ENCODE measurements at places on chromosomes 6 and 20.

DNA sequence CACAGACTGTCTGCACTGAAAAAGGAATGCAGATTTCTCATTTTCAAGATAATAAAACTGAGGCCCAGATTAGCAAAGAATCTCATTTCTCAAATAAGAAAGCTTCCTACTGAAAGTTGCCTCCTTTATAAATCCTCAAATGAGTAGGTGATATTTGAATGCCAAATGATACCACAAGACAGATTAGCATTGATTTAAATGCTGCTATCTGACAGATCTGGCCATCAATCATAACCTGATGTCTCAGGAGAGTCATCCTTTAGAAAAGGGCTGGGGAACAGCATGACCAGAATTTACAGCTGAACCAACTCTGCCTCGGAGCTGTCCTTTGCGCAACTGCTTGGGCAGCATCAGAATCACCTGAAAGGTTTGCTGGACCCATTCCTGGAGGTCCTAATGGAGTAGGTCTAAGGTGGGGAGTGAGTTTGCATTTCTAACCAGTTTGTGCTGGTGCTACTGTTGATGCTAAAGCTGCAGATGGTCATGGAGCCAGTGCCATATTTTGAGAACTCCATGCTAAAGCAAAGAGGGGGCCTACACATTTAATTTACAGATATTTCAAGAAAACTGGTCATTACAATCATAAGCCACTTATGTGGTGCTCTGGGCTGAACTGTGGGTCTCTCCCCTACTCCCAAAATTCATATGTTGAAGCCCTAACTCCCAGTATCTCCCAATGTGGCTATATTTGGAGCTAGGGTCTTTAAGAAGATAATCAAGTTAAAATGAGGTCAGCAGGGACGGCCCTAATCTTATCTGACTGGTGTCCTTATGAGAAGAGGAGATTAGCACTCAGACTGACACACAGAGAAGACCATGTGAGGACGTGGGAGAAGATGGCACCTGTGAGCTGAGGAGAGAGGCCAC lies 295.5 kb upstream of the JARID2 start:
- no peak overlapping the region for H3K4me3 ChIP-seq
- H3K27me3 ChIP-seq: no peaks in the 10 kb centered on the region
- no peak overlapping the region for H3K27ac ChIP-seq
- no peaks in the 10 kb centered on the region for H3K36me3 ChIP-seq
- no peaks in the 10 kb centered on the region for H3K4me1 ChIP-seq

GRCh38 chr6:20137240-20137639 lies 75.0 kb downstream of the MBOAT1 start:
- no peak for DNase-seq
- no peaks in the 10 kb centered on the region for H3K4me1 ChIP-seq
- H3K27ac ChIP-seq: no peak overlapping the region
- no peaks in the 10 kb centered on the region for H3K27me3 ChIP-seq
- H3K4me3 ChIP-seq: no peak overlapping the region
- no peaks in the 10 kb centered on the region for H3K36me3 ChIP-seq

- no peak overlapping the region for H3K27ac ChIP-seq
- no peak for DNase-seq
- no peaks in the 10 kb centered on the region for H3K27me3 ChIP-seq
- no peaks in the 10 kb centered on the region for H3K36me3 ChIP-seq
- H3K4me3 ChIP-seq: no peak overlapping the region
Observed at GRCh38 chr6:98514796-98515195, 319.6 kb upstream of the POU3F2 start.

- peaks cover 3% of the 10 kb centered on the region for H3K4me1 ChIP-seq
- no peak overlapping the region for H3K4me3 ChIP-seq
- DNase-seq: peak; percentile 86
- no peaks in the 10 kb centered on the region for H3K36me3 ChIP-seq
- H3K27me3 ChIP-seq: no peaks in the 10 kb centered on the region
Observed at GRCh38 chr6:122696079-122696478, 83.4 kb upstream of the FABP7 start.

- H3K27me3 ChIP-seq: no peaks in the 10 kb centered on the region
- H3K4me1 ChIP-seq: no peaks in the 10 kb centered on the region
- no peaks in the 10 kb centered on the region for H3K36me3 ChIP-seq
- H3K4me3 ChIP-seq: peak overlapping the region; percentile 85
- no peak for DNase-seq
Observed at GRCh38 chr20:2509794-2510193, 1.1 kb upstream of the ZNF343 start.

DNA sequence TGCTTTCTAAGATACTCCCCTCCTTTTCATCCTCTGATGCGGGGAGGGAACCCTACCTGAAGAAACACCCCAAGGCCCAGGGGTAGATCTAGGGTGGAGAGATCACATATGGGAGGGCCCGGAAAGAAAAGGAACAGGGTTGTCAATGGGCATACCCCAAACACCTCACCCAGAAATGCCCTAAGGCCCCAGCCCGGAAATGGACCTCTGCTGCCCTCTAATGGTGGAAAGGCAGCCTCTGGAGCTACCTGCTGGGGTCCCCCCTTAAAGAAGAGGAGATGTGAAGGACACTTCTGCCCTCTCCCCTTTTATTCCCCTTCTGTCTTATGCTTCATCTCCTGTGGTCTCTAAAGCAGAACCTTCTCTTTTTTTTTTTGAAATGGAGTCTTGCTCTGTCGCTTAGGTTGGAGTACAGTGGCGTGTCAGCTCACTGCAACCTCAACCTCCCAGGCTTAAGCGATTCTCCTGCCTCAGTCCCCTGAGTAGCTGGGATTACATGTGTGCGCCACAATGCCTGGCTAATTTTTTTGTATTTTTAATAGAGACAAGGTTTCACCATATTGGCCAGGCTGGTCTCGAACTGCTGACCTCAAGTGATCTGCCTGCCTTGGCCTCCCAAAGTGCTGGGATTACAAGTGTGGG lies 458 bp upstream of the ARMC12 start:
- no peaks in the 10 kb centered on the region for H3K27me3 ChIP-seq
- peak; percentile 67 for DNase-seq
- no peak overlapping the region for H3K27ac ChIP-seq
- peaks cover 7% of the 10 kb centered on the region for H3K4me1 ChIP-seq

- no peaks in the 10 kb centered on the region for H3K27me3 ChIP-seq
- DNase-seq: no peak
- no peak overlapping the region for H3K4me3 ChIP-seq
- H3K36me3 ChIP-seq: no peaks in the 10 kb centered on the region
Observed at GRCh38 chr6:127247114-127248096, 19.3 kb upstream of the RNF146 start.

GRCh38 chr6:5667737-5668136 lies 339.0 kb downstream of the NRN1 start:
- H3K4me3 ChIP-seq: no peak overlapping the region
- DNase-seq: no peak
- H3K27ac ChIP-seq: no peak overlapping the region
- no peaks in the 10 kb centered on the region for H3K27me3 ChIP-seq
- no peaks in the 10 kb centered on the region for H3K36me3 ChIP-seq
- peaks cover 8% of the 10 kb centered on the region for H3K4me1 ChIP-seq

DNA sequence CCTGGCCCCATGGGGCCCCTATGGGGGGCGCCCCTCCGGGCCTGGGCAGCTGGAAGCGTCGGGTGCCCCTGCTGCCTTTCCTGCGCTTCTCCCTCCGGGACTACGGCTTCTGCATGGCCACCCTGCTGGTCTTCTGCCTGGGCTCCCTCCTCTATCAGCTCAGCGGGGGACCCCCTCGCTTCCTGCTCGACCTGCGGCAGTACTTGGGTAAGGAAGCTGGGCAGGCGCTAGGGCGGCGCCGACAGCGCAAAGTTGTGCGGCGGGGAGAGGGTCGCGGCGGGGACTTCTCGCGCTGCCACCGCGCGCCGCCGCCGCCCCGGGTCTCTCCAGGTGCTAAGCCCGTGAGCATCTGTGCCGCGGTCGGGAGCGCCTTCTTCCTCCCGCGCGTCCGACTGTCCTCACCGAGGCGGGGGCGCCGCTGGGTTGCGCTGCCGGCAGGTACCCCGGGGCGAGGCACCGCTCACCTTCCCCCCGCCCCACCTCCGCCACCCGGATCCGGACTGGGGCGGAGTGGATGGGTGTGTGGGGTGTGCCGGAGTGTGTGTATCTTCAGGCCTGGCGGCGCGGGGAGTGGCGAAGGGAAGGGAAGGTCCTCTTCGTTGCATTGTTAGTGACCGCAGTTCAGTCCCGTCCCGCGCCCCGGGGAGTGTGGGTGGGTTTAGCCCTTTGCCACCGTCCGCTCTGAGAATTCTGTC lies 788 bp downstream of the UST start:
- H3K4me1 ChIP-seq: peaks cover 5% of the 10 kb centered on the region
- H3K36me3 ChIP-seq: no peaks in the 10 kb centered on the region
- DNase-seq: peak; percentile 45
- peak overlapping the region; percentile 66 for H3K4me3 ChIP-seq
- H3K27me3 ChIP-seq: no peaks in the 10 kb centered on the region
- peak overlapping the region; percentile 66 for H3K27ac ChIP-seq

DNA sequence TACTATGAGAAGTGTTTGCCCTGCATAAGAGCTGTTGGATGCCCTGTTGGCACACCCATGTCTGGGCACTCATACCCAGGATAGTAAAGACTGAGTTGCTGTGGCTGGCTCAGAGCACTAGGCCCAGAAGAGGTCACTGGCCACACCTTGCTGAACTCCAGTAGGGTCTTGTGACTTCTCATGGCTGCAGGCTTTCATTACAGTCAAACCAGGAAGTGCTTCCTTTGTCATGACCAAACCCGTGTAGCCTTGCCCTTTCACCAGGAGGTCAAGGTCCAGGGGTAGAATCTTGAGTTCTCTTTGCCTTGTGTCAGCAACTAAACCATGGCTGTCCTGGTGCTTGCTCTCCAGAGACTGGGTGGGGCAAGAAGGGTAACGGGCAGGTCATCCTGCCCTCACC lies 49.5 kb downstream of the CD164 start:
- DNase-seq: no peak
- H3K36me3 ChIP-seq: no peaks in the 10 kb centered on the region
- H3K4me1 ChIP-seq: no peaks in the 10 kb centered on the region
- H3K27me3 ChIP-seq: no peaks in the 10 kb centered on the region

DNA sequence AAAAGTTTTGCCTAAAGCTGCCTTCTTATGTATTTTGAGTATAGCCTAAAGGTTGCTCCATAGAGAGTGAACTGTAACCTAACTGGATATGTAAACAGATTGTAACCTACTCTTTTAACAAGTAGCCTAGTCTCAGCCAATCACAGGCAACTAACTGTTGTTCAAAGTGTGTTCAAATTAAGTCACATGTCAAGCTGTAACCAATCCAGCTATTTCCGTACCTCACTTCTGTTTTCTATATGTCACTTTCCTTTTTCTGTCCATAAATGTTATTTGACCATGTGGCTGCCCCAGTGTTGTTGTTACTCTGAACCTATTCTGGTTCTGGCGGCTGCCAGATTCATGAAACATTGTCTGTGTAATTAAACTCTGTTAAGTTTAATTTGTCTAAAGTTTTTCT lies 47.4 kb upstream of the RNGTT start:
- no peak for DNase-seq
- no peaks in the 10 kb centered on the region for H3K4me1 ChIP-seq
- H3K36me3 ChIP-seq: no peaks in the 10 kb centered on the region
- H3K27me3 ChIP-seq: no peaks in the 10 kb centered on the region

- H3K27ac ChIP-seq: peak overlapping the region; percentile 69
- H3K4me3 ChIP-seq: peak overlapping the region; percentile 75
- H3K4me1 ChIP-seq: peaks cover 2% of the 10 kb centered on the region
- H3K36me3 ChIP-seq: peaks cover 11% of the 10 kb centered on the region
- DNase-seq: no peak
- H3K27me3 ChIP-seq: no peaks in the 10 kb centered on the region
Observed at GRCh38 chr6:28224131-28225055, 682 bp upstream of the ZSCAN9 start.

DNA sequence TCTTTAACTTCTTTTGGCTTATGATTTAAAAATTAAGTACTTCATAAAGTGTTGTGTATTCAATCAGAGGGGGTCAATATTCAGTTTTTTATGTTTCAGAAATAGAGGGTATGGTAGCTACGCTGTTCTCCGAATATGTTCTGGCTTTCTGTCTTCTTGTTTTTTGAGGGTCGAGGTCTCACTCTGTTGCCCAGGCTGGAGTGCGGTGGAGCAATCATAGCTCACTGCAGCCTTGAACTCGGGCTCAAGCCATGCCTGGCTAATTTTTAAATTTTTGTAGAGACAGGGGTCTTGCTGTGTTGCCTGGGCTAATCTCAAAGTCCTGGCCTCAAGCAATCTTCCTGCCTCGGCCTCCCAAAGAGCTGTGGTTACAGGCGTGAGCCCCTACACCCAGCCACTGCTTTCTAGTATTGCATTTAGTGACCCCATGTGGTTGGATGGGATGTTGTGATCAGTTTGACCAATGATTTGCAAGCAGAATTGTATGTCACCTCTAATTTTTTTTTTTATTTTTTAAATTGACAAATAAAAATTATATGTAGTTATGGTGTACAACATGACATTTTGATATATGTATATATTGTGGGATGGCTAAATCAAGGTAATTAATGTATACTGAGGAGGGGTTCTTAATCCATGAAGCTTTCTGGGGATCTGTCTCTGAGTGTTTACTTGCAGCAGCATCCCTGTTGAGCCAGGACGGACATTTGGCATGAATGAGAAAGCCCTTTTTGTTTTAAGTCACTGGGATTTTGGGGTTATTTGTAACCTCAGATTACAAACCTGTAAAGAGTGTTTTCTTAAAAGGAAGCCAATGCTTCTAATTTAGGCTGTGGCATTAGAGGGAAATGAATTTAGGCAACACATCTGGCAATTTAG lies 38.5 kb upstream of the DEK start:
- no peak overlapping the region for H3K4me3 ChIP-seq
- H3K27me3 ChIP-seq: no peaks in the 10 kb centered on the region
- no peak overlapping the region for H3K27ac ChIP-seq
- no peaks in the 10 kb centered on the region for H3K36me3 ChIP-seq

GRCh38 chr20:33554914-33555420 lies 65.1 kb downstream of the CBFA2T2 start:
- H3K4me3 ChIP-seq: no peak overlapping the region
- H3K27ac ChIP-seq: peak overlapping the region; percentile 54
- H3K27me3 ChIP-seq: no peaks in the 10 kb centered on the region

DNA sequence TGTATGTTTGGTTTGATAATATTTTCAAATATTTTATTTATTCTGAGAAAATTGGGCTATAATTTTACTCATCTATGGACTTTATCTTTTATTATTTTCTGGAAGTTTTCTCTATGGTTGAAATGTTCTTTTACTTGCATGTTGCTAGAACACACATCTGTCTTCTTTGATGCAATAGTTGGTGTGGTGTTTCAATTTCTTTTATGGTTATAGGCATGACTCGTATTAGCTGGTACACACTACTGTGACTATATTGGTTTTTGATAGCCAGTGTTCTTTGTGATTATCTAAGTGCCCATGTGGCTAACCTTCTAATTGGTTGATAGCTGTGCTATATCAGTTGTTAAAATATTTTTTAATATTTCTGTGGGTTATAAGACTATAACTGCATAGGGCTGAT lies 1343.3 kb upstream of the GJE1 start:
- no peaks in the 10 kb centered on the region for H3K27me3 ChIP-seq
- H3K36me3 ChIP-seq: no peaks in the 10 kb centered on the region
- H3K27ac ChIP-seq: no peak overlapping the region

- H3K36me3 ChIP-seq: no peaks in the 10 kb centered on the region
- H3K27me3 ChIP-seq: no peaks in the 10 kb centered on the region
- H3K4me3 ChIP-seq: no peak overlapping the region
- no peaks in the 10 kb centered on the region for H3K4me1 ChIP-seq
Observed at GRCh38 chr6:109896341-109896740, 81.8 kb upstream of the GPR6 start.

All from fibroblast of lung (primary cell).